ENCODE measurements at places on chromosomes 13 and 19.

DNA sequence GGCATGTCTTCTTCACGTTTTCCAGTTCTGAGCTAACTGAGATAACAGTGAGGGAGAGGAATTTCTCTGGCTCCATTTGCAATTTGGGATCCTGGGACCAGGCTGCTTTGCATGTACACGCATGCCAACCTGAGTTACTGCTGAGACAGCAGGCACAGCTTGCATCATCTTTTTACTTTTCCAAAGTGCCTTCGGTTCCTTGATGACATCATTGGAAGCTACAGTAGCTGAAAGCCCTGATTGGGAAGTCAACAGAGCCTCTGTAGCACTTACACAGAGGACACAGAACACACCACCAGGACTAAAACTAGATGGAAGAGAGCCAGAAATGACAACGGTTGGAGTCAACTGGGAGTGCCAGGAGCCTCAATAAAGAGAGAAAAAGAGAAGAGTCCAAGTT is 399.1 kb upstream of the GPC6 start:
- no peak for DNase-seq

GRCh38 chr19:4930664-4931063 is 21.4 kb downstream of the UHRF1 start:
- DNase-seq: no peak

GRCh38 chr13:101698400-101698799 is 245.9 kb downstream of the ITGBL1 start:
- no peak for DNase-seq

DNA sequence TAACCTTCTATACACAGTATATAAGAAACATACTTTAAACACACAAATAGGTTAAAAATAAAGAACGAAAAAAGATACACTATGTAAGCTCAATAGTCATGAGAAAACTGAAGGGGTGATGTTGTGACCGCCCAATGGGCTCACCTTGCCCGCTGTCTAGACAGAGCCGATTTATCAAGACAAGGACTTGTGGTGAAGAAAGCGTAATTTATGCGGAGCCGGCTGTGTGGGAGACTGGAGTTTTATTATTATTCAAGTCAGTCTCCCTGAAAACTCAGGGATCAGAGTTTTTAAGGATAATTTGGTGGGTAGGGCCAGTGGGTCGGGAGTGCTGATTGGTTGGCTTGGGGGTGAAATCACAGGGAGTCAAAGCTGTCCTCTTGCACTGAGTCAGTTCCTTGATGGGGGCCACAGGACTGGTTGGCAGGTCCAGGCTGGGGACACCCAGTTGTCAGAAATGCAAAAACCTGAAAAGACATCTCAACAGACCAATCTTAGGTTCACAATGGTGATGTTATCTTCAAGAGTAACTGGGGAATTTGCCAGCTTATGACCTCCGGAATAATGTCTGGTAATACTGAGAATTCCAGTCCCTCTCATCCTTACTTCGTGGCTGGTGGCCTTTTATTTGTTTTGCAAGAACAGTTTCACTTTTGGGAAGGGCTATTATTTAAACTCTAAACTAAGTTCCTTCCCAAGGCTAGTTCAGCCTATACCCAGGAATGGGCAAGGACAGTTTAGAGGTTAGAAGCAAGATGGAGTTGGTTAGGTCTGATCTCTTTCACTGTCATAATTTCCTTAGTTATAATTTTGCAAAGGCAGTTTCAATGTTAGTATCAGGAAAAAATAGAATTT is 96.6 kb downstream of the UBL3 start:
- no peak for DNase-seq

GRCh38 chr13:97885641-97886040 is 67.8 kb upstream of the IPO5 start:
- DNase-seq: no peak

GRCh38 chr13:48199404-48199946 is 33.5 kb upstream of the ITM2B start:
- DNase-seq: no peak

DNA sequence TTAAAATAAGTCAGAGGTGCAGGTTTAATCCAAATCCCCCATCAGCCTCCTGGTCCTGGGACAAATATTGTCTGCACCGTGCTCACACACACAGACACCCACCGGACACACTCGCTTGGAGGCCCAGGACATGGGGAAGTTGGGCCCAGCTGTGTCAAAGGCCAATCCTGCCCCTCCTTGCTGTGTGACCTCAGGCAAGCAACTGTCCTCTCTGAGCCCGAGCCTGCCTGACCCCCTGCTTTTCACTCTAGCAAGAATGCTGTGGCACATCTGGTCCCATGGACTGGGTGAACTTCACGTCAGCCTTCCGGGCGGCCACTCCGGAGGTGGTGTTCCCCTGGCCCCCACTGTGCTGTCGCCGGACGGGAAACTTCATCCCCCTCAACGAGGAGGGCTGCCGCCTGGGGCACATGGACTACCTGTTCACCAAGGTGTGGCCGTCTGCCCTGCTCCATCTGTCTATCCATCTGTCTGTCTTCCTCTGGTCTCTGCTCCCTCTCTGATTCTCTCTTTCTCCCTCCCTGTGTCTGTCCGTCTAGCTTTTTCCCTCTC is 9.3 kb downstream of the UPK1A start:
- DNase-seq: no peak

DNA sequence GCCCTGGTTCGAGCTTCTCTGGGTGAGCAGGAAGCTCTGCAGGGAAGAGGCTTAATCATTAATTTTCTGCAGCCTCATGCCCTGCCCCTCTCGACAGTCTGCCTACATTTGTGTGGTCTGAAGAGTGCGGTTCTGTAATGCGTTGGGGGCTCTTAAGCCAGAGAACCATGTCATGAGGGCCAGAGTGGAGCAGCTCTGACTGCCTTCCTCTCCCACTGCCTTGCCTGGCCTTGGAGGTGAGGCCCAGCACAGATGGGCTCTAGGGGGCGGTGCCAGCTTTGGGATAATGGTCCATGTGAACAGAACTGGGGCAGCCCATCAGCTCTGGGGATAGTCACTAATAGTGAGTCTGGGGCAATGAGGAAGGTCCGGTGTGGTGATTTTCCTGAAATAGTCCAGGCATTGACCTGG is 5.7 kb downstream of the FGF9 start:
- no peak for DNase-seq
